Activated CD4-positive, alpha-beta T cell treated with anti-CD3 and anti-CD28 coated beads, Interleukin-2, amount 10 ng/mL, durations not matched to agents 7 days and 5 days (primary cell): ENCODE measurements at places on chromosomes 1 and 21. TPM values are rescaled to one million over a fixed set of nuclear protein-coding genes. Genes with fewer than 3 reads are reported as not detected.

DNA sequence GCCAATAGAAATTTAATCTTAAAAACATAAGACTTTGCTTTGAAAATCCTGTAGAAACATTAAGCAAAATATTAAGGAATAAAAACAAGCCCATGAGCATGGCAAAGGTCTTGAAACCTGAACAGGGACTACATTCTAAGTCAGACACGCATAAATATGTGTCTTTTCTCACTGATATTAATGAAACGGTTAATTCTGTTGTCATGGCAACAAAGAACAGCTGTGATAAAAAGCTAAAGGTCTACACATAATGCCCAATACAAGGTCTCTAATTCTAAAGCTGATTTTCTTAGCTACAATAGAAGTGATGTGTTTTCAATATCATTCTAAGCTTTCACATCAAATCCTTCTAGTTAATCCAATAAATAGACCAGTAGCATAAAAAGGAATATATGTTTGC lies 331.7 kb downstream of the PTBP2 start:
- no peak overlapping the region for H3K27ac ChIP-seq
- H3K4me1 ChIP-seq, result no peaks in the 10 kb centered on the region
- no peak overlapping the region for H3K4me3 ChIP-seq
- peaks cover 5% of the 10 kb centered on the region for H3K27me3 ChIP-seq

RGS1 gene
- total RNA-seq, result 14.8 TPM

GRCh38 chr1:239268941-239269340 lies 117.4 kb upstream of the CHRM3 start:
- H3K27me3 ChIP-seq, result no peaks in the 10 kb centered on the region
- no peak overlapping the region for H3K27ac ChIP-seq
- DNase-seq, result no peak
- H3K36me3 ChIP-seq, result no peaks in the 10 kb centered on the region
- H3K4me1 ChIP-seq, result no peaks in the 10 kb centered on the region

DNA sequence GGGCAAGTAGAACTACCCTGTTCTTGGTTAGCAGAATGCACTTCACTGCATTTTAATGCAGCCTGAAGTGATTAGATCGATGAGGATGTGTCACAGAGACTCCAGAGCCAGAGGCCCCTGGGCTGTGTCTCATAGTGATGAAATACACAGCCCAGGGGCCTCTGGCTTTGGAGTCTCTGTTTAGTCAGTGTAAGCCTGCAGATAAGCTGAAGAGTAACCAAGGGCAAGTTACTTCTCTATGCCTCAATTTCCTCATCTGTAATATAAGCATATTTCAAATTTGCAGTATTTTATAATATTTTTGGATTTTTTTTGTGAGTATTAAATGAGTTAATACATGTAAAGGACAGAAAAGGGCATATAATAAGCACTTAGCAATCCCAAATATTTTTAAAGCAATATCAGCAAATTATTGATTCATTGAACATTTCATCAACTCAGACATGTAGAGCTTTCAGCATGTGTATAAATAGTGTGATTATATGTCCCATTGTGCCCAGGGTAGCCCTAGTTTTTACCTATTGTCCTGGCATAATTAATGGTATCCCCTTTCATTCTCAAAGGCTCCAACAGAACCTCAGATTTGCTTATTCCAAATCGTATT lies 23.6 kb upstream of the APOBEC4 start:
- H3K4me3 ChIP-seq, result no peak overlapping the region
- no peak for DNase-seq
- H3K27me3 ChIP-seq, result peaks cover 9% of the 10 kb centered on the region
- no peak overlapping the region for H3K27ac ChIP-seq

LAMC2 gene
- 0.04 TPM for total RNA-seq

ORC1 gene
- 36.7 TPM for total RNA-seq

DNA sequence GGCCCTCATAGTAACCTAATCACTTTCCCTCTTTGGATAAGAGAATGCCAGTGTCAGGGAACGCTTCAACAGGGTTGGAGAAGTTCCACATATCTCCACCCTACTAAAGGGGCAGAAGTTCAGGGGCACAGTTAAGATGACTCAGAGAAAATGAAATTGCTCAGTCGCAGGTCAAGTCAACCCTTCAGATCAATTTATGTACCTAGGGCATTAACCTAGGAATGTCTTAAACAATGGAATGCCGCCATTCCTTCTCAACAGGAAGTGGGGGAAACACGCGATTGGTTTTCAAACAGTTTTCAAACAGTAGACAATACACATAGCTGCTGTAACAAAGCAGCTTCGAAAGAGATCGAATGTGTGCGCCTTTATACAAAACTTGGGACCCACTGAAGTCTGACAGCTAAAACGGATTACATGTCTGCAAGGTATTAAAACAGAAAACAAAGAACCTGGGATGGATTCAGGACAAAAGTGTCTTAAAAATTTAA lies 897 bp downstream of the SLC25A24 start:
- peak overlapping the region; percentile 89 for H3K27ac ChIP-seq
- peaks cover 40% of the 10 kb centered on the region for H3K4me1 ChIP-seq
- DNase-seq, result no peak
- peak overlapping the region; percentile 87 for H3K4me3 ChIP-seq
- peaks cover 48% of the 10 kb centered on the region for H3K36me3 ChIP-seq
